Breast epithelium (tissue), 4 donors: ENCODE measurements at places on chromosomes 5 and 9. TPM values are rescaled to one million over a fixed set of nuclear protein-coding genes. Genes with fewer than 3 reads are reported as not detected.

Gene PCDHB4
- total RNA-seq, result 7.5 TPM

Gene SIT1
- 1.2 TPM for total RNA-seq

Gene TSSK1B
- 0.32 TPM for total RNA-seq

Gene PDE8B
- 4.9 TPM for total RNA-seq

- no peaks in the 10 kb centered on the region for H3K27me3 ChIP-seq
- H3K4me1 ChIP-seq, result no peaks in the 10 kb centered on the region
- no peak overlapping the region for H3K27ac ChIP-seq
These were observed 30.5 kb upstream of the DMRTA1 start for GRCh38 chr9:22415941-22416691.

DNA sequence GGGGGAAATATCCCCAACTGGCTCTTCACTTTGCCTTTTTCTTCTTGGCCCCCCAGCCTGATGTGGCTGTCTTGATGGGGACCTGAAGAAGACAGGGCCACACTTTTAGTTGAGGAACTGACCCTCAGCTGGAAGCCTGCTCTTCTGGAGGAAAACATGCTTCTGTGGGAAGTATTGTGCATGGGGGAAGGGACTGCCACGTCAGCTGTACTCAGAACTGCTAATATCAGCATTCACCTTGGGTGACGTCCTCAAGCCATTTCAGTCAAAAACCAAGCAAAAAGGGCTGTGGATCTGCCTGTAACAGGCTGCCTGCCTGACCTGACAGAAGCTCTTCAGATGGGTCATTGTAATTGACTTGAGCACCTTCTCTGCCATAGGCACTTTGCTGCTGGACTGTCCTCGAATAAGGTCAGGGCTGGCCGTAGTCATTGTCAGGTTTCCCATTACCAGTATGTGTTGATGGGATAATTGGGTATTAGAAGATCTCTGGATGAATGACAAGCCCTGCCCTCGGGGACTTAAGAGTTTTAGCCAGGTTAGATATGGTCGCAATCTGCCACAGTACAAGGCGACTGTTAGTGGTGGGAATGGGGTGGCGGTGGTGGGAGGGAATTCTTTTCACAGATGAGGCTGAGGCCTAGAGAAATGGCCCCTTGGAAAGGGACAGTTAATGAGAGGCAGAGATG, 10.4 kb downstream of the RAI14 start:
- H3K27me3 ChIP-seq, result no peaks in the 10 kb centered on the region
- no peak for DNase-seq
- H3K36me3 ChIP-seq, result no peaks in the 10 kb centered on the region
- no peaks in the 10 kb centered on the region for H3K4me1 ChIP-seq
- no peak overlapping the region for H3K27ac ChIP-seq

Gene AP3S1
- total RNA-seq, result 89.9 TPM

DNA sequence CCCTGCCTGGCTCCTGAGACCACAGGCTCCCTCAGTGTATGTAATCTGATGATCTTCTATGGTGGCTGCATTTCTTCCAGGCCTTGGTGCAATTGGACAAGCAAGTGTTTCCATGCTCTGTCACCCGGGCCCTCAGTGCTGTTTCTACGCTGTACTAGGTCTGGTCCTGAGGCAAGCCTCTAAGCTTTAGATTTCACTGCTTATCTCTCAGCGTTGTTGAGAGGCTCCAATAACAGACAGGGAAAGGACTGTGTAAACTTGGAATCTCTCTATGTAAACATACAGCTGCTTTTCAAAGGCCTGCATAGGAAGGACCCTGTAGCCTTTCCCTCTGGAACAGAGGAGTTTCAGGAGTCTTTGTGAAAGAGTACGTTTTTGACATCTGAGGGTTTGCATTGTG, 38.6 kb upstream of the NFIB start:
- peaks cover 21% of the 10 kb centered on the region for H3K27me3 ChIP-seq
- no peaks in the 10 kb centered on the region for H3K4me1 ChIP-seq
- no peaks in the 10 kb centered on the region for H3K36me3 ChIP-seq
- peak overlapping the region; percentile 95 for H3K27ac ChIP-seq
- peak overlapping the region; percentile 13 for H3K4me3 ChIP-seq

- no peaks in the 10 kb centered on the region for H3K36me3 ChIP-seq
- H3K4me1 ChIP-seq, result no peaks in the 10 kb centered on the region
- H3K27ac ChIP-seq, result no peak overlapping the region
- no peaks in the 10 kb centered on the region for H3K27me3 ChIP-seq
- DNase-seq, result no peak
- H3K4me3 ChIP-seq, result no peak overlapping the region
These were observed 587.7 kb upstream of the GRAMD2B start for GRCh38 chr5:125835293-125836172.

Gene MZB1
- not detected for total RNA-seq

- no peaks in the 10 kb centered on the region for H3K4me1 ChIP-seq
- no peaks in the 10 kb centered on the region for H3K27me3 ChIP-seq
- no peak overlapping the region for H3K27ac ChIP-seq
- H3K36me3 ChIP-seq, result no peaks in the 10 kb centered on the region
- DNase-seq, result peak; percentile 48
These were observed 109.6 kb downstream of the ADAMTS2 start for GRCh38 chr5:179235416-179236400.

- H3K27ac ChIP-seq, result no peak overlapping the region
- H3K4me3 ChIP-seq, result no peak overlapping the region
- no peaks in the 10 kb centered on the region for H3K4me1 ChIP-seq
- DNase-seq, result no peak
- no peaks in the 10 kb centered on the region for H3K27me3 ChIP-seq
These were observed 92.2 kb upstream of the SLC30A5 start for GRCh38 chr5:69001627-69002026.

DNA sequence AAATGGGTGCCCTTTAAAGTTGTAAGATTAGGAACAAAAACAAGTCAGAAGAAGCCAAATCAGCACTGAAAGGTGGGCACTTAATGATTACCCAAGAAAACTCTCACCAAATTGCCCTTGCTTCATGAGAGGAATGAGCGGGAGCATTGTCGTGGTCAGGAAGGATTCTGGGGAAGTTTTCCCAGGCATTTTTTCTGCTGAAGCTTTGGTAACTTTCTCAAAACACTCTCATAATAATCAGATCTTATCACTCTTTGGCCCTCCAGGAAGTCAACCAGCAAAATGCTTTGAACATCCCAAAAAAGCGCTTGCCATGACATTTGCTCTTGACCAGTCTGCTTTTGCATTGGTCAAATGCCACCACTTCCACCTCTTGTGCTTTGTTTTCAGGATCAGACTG, 10.4 kb upstream of the PCDHGC3 start:
- H3K27ac ChIP-seq, result no peak overlapping the region
- no peaks in the 10 kb centered on the region for H3K4me1 ChIP-seq
- H3K36me3 ChIP-seq, result no peaks in the 10 kb centered on the region

GRCh38 chr9:136255896-136256890, 10.6 kb upstream of the QSOX2 start:
- H3K27me3 ChIP-seq, result no peaks in the 10 kb centered on the region
- H3K36me3 ChIP-seq, result no peaks in the 10 kb centered on the region
- H3K4me3 ChIP-seq, result no peak overlapping the region
- no peaks in the 10 kb centered on the region for H3K4me1 ChIP-seq

Gene ACER2
- 11.0 TPM for total RNA-seq
